ENCODE measurements at places on chromosomes 2 and 18.

- no peak for DNase-seq
Observed at GRCh38 chr2:120669971-120670370, 65.7 kb upstream of the GLI2 start.

- no peak for DNase-seq
Observed at GRCh38 chr2:81158505-81158904, 854.0 kb upstream of the LRRTM1 start.

DNA sequence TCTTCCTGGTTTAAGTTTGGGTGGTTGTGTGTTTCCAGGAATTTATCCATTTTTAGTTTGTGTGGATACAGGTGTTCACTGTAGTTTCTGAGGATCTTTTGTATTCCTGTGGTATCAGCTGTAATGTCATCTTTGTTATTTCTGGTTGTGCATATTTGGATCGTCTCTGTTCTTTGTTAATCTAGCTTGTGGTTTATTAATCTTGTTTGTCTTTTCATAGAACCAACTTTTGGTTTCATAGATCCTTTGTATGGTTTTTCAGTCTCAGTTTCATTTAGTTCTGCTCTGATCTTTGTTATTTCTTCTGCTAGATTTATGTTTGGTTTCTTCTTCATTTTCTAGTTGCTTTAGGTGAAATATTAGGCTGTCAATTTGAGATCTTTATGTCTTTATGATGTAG, 202.4 kb upstream of the ZSWIM2 start:
- no peak for DNase-seq

DNA sequence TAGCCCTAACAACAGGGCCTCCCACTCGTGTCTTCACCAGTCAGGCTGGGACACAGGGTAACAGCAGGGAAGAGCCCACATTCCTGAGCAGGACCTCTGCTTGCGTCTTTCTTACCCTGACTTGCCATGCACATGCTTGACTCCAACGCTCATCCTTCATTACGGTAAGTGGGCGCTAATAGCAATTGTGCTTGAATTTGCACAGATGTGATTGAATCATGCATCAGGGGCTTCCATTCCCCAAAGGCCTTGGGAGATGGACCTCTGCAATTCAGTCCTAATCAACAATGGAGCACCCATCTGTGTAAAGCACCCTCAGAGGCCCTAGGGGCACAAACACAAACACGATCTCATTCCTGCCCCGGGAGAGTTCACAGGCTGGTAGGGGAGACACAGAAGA, 13.5 kb downstream of the TEX51 start:
- DNase-seq: no peak

DNA sequence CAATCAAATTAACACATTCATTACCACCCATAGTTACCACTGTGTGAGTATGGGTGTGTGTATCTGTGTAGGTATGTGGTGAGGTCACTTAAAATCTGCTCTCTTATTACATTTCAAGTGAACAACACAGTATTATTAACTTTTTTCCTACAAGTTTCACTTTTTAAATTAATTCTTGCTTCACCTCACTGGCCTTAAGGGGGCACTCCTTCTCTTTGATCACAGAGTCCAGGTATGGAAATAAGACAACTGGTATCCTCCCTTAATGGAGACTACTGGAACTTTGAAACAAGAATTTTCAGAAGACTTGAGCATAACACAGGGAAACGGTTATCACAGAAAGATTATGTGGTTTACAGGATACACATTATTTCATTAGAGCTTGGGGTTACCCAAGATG, 255.8 kb downstream of the ASXL3 start:
- DNase-seq: no peak

DNA sequence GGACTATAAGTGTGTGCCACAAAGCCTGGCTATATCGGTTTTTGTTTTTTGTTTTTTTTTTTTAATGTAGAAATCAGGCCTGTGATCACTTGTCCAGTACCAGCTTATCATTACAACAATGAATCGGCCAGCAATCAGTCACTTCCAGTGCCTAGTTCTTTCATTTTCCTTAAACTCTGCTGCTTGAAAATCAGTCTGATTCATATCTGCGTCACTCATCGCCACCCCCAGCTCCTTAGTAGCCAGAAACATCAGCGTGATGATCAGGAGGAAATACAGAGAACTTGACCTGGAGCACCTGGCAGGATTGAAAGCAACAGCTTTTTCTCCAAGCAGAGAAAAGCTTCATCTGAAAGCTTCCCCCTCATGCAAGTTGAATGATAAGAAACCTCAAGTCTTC, 75.4 kb downstream of the SPTBN1 start:
- DNase-seq: no peak

DNA sequence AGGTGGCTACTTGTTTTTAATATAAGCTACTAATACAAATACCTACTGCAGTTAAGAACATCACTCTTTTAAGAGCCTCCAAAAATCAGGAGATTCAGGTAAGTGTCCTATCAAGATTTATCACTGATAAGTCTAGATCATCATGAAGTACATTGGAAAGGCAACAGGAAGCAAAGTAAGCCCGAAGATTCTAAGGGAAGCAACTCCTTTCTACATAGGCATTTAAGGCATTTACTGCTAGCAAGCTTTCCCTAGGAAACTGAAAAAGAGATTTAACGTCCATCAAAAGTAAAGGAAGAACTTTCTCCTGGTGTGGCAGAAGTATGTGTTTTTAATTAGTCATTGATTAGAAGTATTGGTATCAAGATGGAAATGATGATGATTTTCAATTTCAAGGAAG, 3.7 kb downstream of the STK17B start:
- no peak for DNase-seq

DNA sequence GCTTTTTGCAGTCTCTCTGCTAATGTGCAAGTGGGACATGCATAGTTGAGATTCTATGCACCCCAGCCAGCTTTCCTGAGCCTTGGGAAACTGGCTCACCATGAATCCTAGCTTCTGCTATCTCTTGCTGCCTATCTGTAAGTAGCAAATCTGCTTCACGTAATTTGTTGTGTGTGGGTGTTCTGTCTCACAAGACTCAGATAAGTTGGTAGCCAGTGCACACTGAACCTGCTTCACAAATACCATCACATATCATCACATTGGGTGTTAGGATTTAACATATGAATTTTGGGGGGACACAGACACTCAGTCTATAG, 13.9 kb upstream of the VRK2 start:
- DNase-seq: no peak

GRCh38 chr18:46482831-46483230, 174.2 kb downstream of the LOXHD1 start:
- DNase-seq: no peak

DNA sequence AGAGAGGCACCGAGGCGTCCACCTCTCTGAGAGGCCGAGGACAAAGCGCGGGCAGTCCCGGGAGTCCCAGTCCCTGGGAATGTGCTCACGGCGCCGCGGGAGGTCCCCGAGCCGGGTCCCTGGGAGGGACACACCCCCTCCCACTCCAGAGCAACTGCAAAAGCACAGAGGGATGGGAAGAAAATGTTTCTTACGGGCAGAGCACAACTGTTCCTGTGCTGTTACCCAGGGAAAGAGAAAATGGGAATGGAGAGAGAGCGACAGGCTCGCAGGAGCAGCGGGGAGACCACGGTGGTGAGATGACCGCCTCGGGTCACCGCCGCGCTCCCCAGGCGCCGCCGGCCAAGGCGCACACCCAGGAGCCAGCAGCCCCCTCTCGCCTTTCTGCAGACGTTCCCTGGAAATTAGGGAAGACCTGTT, 1.2 kb upstream of the BCL11A start:
- DNase-seq: peak; percentile 30

GRCh38 chr2:51153236-51153635, 121.3 kb upstream of the NRXN1 start:
- no peak for DNase-seq

GRCh38 chr18:67142604-67143003, 373.9 kb downstream of the DSEL start:
- no peak for DNase-seq

DNA sequence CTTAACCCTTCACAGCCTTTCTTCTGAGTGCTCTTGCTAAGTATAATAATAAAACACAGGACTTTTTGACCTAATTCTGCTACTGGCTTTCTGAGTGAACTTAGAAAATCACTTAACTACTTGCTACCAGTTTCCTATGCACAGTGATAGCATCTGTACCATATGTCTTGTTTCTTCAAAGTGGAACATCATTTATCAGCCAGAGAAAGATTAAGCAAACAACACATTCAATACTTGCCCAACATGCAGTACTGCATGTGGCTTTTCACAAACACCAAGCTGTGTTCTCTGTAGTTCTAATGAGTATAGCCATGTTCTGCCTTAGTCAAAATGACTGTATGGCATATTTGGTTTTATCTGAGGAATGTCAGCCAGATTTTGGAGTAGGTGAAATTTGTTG, 1286.6 kb upstream of the ZEB2 start:
- no peak for DNase-seq
